Activated T-helper 17 cell treated with anti-CD3 and anti-CD28 coated beads, Interleukin-2, amount 50 U/mL, for 72 hours (primary cell): ENCODE measurements at places on chromosomes 2 and 18. TPM values are rescaled to one million over a fixed set of nuclear protein-coding genes. Genes with fewer than 3 reads are reported as not detected.

TUBA4B gene
- not detected for total RNA-seq

ANKRD62 gene
- total RNA-seq: not detected

DNA sequence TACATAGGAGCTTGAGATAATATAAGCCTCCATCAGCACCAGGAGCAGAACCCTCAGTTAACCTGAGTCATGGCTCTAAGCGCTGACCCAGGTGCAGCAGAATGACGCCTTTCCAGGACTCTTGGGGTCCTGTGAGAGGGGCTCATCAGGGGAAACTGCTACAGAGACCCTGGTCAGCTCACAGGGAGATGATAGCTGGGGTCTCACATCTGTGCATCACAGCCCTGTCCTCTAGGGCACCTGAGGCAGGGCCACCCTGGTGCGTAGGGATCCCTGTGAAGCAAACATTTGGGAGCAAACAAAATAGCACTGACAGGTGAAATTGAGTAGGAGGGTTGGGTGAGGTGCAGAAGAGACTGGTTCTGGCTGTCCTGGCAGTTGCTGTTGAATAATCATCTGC, 219.2 kb downstream of the SH3RF3 start:
- no peak for ATAC-seq

GRCh38 chr2:17892770-17893534, 14.5 kb downstream of the KCNS3 start:
- no peak for ATAC-seq

GRCh38 chr18:54466248-54467005, 108.7 kb downstream of the C18orf54 start:
- no peak for ATAC-seq

GRCh38 chr2:27735263-27735904, 36.1 kb upstream of the MRPL33 start:
- ATAC-seq: peak; percentile 90
